ENCODE measurements at places on chromosomes 2 and 18. TPM values are rescaled to one million over a fixed set of nuclear protein-coding genes. Genes with fewer than 3 reads are reported as not detected.
A peak's percentile ranks its signal among the peaks of the same experiment; 100 is the strongest.

- DNase-seq: no peak
- H3K27me3 ChIP-seq: peaks cover 6% of the 10 kb centered on the region
- no peaks in the 10 kb centered on the region for H3K4me1 ChIP-seq
- H3K27ac ChIP-seq: no peak overlapping the region
Observed at GRCh38 chr18:50621366-50621765, 61.5 kb downstream of the MAPK4 start.

Gene ALPG
- 65.3 TPM for total RNA-seq

DNA sequence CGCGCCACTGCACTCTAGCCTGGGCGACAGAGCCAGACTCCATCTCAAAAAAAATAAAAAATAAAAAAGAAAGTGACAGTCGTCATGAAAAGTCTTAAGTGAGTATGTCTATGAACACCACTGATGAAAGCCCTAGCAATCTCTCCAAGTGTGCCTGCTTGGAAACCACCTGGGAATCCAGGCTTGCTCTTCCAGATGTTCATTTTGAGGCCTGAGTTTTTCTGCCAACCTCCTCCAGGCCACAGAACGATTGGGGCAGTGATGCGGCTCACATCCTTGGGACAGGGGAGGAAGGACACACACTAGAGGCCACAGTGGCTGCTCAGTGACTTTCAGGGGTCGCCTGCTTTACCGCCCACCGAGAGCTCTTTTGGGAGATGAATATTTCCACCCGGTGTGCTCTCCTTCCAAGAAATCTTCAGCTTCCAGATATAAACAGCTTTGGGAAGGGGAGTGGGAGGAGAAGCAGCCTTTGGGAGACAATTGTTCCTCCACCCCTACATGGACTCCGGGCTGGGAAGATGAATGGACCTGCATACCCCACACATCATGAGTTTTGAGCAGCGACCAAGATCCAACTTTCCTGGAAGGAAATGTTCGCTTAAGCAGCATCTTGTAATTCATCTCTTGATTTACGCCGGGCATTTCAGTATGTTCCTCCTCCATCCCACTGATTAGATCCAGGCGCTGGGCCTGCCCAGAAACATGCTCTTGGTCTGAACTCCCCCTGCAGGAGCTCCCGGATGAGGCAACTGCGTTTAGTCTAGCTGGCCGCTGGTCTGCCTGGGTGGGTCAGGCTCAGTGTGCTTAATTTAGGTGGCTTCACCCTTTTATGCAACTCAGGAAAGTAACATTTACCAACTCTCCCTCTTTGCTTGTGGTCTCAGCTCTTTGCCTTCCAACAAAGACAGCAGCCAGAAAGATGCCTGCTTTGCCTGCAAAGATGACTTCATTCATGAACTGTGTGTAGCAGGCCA lies 6.2 kb upstream of the ARMC9 start:
- no peaks in the 10 kb centered on the region for H3K36me3 ChIP-seq
- no peak for DNase-seq
- H3K27me3 ChIP-seq: no peaks in the 10 kb centered on the region
- no peak overlapping the region for H3K27ac ChIP-seq
- no peak overlapping the region for H3K4me3 ChIP-seq

DNA sequence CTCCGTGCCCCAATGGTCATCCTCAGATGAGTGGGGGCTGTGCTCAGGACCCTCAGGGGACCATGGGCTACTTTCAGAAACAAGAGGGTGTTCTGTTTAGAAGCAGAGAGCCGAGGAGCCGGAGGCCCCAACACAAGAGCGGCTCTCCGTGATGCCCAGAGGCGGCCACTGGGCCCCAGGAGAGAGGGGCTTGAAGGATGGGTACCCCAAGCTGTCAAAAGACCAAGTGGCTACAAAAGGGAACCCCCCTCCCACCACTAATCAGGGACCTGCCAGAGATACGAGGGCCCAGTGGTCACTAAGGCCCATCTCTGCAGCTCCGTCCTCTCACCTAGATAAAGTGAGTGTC lies 93.6 kb downstream of the HDAC4 start:
- no peaks in the 10 kb centered on the region for H3K27me3 ChIP-seq
- no peak overlapping the region for H3K27ac ChIP-seq
- DNase-seq: no peak
- H3K36me3 ChIP-seq: no peaks in the 10 kb centered on the region
- peaks cover 15% of the 10 kb centered on the region for H3K4me1 ChIP-seq

DNA sequence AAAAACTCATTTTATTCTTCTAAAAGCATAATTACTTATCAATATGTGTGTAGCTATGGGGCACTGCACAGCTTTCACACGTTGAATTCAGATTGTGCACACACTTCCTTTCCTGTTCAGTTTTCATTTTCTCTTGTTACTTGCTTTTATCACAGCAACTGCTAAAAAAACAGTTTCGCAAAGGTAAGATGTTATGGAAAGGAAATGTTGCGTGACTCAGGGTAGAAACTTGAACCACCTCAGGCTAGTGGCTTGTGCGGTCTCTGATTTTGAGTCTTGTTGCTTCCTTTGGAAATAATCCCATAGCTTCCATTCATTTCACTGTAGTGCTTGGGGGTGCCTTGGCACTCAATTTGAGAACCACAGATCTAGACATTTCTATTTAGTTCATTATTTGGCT lies 171.9 kb downstream of the FMNL2 start:
- peak; percentile 79 for DNase-seq
- no peaks in the 10 kb centered on the region for H3K36me3 ChIP-seq
- peaks cover 65% of the 10 kb centered on the region for H3K4me1 ChIP-seq
- H3K4me3 ChIP-seq: peak overlapping the region; percentile 18
- peak overlapping the region; percentile 98 for H3K27ac ChIP-seq

GRCh38 chr2:4662161-4662779 lies 958.9 kb downstream of the DCDC2C start:
- H3K4me3 ChIP-seq: no peak overlapping the region
- H3K27ac ChIP-seq: no peak overlapping the region

DNA sequence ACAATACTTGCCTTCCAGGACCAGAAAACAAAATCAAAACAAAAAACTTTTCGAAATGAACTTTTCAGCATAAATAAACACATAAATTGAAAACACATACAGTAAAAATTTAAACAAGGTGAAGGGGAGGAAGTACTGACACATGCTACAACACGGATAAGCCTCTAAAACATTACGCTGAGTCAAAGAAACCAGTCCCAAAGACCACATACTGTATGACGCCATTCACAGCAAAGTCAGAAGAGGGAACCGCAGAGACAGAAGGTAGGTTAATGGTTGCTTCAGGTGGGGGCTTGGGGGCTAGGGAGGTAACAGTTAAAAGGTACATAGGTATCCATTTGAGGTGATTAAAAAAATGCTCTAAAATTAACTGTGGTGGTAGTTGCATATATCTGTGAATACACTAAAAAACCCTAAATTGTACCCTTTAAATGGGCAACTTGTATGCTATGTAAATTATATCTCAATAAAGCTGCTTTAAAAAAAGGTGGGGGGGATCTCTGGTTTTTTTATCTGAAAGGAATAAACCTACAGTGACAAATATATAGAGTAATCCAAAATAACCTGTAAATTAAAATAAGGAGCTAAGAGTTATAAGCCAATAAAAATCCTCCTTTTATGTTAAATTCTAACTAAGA lies 7.1 kb downstream of the COX7A2L start:
- 0 out of 2 replicates have a peak, but pooled peaks cover 5% of the 10 kb centered on the region for H3K36me3 ChIP-seq
- peaks cover 5% of the 10 kb centered on the region for H3K4me1 ChIP-seq
- no peaks in the 10 kb centered on the region for H3K27me3 ChIP-seq

DNA sequence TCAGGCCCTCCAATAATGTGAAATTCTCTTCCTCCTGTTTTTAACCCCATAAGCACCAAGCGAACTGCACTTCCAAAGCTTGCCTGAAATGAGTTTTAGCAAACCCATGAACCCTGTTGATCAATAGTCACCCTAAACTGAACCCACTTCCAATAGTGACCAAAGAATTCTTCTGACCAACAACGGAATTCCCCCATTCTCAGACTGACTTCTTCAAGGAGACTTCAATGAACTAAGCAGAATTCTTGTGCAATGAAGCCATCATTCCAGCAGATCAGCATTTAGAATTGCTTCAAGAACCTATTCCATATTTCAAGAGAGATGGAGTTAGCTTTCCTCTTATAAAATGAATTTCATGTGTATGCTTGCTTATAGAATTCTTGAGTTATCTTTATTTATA lies 176.9 kb upstream of the FN1 start:
- no peaks in the 10 kb centered on the region for H3K4me1 ChIP-seq
- H3K27ac ChIP-seq: no peak overlapping the region
- H3K27me3 ChIP-seq: no peaks in the 10 kb centered on the region
- H3K4me3 ChIP-seq: no peak overlapping the region
- H3K36me3 ChIP-seq: no peaks in the 10 kb centered on the region
- DNase-seq: no peak

DNA sequence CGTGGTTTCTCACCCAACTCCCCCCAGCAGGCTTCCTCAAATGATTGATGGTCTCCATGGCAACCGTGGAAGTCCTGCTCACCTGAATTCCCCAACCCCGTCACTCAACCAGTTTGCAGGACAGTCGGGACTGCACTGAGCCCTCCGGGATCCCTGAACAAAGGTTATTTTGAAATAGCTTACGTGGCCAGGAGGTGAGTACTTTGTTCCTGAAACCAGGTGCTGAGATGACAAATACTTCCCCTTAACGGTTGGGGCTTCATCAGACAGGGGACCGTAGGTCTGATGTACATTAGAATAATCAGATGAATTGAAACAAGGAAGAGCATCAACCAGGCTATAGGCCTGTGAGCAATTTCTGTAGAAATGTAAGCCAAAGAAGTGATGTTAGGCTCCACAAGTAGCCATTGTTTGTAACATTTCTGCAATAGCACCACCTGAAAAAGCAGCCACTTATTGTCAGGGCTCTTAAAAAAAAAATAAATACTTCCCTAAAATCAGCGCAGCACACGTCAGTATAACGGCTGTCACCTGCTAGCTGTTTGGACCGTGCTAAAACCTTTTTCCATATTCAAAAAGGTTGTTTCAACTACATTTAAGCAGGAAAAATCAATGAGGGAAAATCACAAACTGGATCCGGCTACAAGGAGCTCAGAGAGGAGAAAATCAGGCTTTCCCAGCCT lies 206.4 kb upstream of the ID2 start:
- H3K27ac ChIP-seq: no peak overlapping the region
- no peaks in the 10 kb centered on the region for H3K27me3 ChIP-seq
- DNase-seq: no peak
- no peaks in the 10 kb centered on the region for H3K36me3 ChIP-seq

DNA sequence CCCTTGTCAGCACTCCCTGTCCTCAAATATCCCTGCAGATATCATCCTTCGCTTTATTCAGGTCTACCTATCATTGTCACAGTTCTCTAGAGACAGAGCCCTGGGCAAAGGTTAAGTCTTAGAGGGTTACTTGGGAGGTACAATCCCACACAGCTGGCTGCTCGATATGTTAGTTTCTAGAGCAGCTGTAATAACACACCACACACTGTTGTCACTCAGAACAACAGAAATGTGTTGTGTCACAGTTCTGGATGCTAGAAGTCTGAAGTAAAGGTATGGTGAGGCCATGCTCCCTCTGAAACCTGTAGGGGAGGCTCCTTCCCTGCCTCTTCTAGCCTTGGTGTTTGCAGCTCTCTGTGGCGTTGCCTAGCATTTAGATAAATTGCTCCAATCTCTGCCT lies 9.9 kb upstream of the RAPGEF4 start:
- peaks cover 4% of the 10 kb centered on the region for H3K27me3 ChIP-seq
- H3K36me3 ChIP-seq: no peaks in the 10 kb centered on the region
- H3K27ac ChIP-seq: no peak overlapping the region
- no peak for DNase-seq

DNA sequence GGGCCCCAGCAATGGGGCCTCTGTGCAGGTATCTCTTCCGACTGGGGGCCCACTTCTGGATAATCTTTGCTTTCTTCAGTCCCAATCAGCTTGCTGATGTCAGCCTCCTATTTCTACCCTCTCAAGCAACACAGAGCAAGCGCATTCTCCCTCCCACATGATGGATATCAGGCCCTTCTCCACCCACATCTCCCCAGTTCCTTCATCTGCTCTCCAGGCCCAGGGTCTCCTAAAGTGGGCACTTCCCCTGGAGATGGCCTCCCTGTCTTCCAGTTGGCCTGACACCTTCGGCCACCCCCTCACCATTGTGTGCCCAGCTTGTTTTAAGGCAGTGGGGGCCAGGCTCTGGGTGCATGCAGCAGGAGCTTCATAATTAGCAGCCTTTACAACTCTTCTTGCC lies 96.6 kb upstream of the MCFD2 start:
- no peak overlapping the region for H3K4me3 ChIP-seq
- no peaks in the 10 kb centered on the region for H3K27me3 ChIP-seq
- H3K4me1 ChIP-seq: peaks cover 15% of the 10 kb centered on the region

Gene PKP4
- total RNA-seq: 81.7 TPM

GRCh38 chr2:8196316-8196715 lies 485.5 kb upstream of the ID2 start:
- no peak overlapping the region for H3K27ac ChIP-seq
- no peak overlapping the region for H3K4me3 ChIP-seq
- 0 out of 2 replicates have a peak, but pooled peaks cover 4% of the 10 kb centered on the region for H3K27me3 ChIP-seq
- no peaks in the 10 kb centered on the region for H3K36me3 ChIP-seq
